ENCODE measurements at places on chromosomes 12 and 14. TPM values are rescaled to one million over a fixed set of nuclear protein-coding genes. Genes with fewer than 3 reads are reported as not detected.

The TEX52 gene
- not detected for total RNA-seq

The EML1 gene
- not detected for total RNA-seq

The HOXC12 gene
- not detected for total RNA-seq

The BAG5 gene
- 38.9 TPM for total RNA-seq

The DYRK4 gene
- total RNA-seq, result 22.0 TPM

DNA sequence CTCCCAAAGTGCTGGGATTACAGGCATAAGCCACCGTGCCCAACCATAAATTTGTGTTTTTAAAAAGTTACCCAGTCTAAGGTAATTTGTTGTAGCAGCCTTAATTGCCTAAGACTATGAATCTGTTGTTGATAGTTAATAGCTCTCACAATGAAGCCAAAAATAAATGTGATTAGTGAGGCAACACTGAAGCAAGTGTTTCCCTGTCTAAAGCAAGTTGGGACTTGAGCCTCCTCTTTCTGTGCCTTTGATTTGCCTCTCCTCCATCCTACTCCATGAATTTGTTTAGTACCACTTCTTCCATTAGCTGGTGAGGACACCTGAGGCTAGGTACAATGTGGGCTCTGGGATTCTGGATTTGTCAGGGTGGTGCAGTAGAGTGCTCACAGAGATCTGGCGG, 36.8 kb downstream of the DAAM1 start:
- DNase-seq, result no peak
